ENCODE measurements at places on chromosomes 6 and 20.

DNA sequence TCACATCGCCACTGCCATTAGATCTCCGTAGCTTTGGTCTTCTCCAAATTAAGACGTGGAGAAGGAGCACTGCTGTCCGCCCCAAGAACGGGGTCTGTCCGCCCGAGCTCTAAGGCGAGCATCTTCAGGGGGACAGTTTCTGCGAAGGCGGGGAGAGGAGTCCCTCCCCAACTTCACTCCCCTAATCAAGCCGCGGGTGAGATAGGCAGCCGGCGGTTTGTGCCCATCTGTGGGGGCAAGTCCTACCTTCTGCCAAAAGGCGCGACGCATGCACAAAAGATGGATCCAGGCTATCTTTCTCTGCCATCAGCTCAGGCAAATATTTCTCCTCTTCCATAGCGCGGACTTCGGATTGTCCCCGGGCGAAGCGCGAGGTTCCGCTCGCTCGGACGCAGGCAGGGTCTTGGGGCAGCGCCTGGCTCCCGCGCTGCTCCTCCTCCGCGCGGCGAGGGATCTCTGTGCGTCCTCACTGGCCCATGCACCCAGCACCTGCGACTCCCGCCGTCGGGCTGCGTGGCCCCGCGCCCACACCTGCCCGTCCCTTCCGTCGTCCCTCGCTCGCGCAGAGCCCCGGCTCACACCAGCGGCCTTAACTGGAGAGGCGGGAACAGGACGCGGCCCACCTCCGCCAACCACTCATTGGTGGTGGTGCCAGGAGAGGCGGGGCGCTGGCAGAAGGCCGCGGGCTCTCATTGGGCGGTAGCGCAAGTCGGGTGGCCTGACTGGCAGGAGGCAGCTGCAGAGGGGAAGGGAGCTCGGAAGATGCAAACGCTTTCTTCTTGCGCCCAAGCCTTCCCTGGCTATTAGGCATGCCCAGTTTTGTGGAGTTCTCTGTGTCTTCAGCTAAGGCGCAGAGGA, at the start of gene KHDRBS2:
TSS of gene KHDRBS2 (minus strand) at position 614 of the 858 bp plus-strand sequence.
- DNase-seq: no peak

- no peak for DNase-seq
Observed at GRCh38 chr6:143015300-143015706, 45.4 kb upstream of the AIG1 start.

DNA sequence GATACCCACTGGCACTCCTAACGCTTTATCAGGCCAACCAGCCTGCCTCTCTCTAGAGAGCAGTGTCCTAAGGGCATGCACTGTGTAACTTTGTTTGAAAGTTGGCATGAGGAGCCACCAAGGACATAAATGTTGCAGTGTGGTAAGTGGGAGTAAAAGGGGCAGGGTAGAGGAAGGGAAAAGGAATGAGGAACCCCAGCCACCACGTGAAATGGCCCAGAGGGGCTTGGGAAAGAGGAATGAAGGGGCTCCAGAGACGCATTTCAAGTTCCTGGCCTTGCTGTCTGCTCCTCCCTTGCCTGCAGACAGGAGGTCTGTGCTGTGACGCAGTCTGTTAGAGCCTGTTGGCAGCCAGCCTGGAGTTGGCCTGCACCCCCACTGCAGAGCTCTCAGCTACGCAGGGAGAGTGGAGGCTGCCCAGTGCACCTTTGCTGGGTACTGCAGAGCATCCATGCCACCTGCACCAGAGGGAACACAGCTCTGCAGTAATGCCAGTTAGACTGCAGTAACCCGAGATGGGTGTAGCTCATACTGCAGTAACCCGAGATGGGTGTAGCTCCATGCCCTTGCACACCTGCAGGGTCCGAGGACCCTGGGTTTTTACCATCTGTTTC, 86.8 kb upstream of the SNAP25 start:
- DNase-seq: no peak

GRCh38 chr6:153090241-153090930, 40.7 kb downstream of the RGS17 start:
- DNase-seq: no peak

- no peak for DNase-seq
Observed at GRCh38 chr6:69835414-69836179, 30.8 kb upstream of the COL19A1 start.
